ENCODE measurements at places on chromosomes 16 and 17.

DNA sequence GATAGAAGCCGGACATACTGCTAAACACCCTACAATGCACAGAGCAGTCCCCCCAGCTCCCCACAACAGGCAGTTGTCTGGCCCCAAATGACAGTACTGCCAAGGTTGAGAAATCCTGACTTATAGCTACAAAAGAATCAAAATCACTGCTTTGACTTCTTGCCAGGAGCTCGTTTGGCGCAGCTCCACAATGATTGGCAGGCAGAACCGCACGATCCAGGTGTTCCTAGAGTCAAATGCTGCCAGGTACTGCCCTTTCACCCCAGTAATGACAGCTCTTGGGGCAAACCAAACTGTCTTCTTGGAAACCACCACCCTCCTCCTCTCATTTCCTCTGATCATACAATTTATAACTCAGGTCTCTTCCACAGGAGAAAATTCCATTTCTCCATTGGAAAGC lies 2.2 kb upstream of the TMC5 start:
- DNase-seq, result no peak

GRCh38 chr16:77660311-77660710 lies 62.0 kb upstream of the NUDT7 start:
- peak; percentile 33 for DNase-seq

GRCh38 chr17:81930142-81931125 lies 2.9 kb upstream of the MAFG start:
- peak; percentile 51 for DNase-seq

- no peak for DNase-seq
Measured at GRCh38 chr17:48100160-48100559, 1.1 kb downstream of the CBX1 start.

GRCh38 chr16:59909262-59909661 lies 1175.1 kb upstream of the GOT2 start:
- DNase-seq, result no peak

- no peak for DNase-seq
Measured at GRCh38 chr17:61331886-61332285, 67.8 kb upstream of the TBX2 start.

GRCh38 chr16:20952139-20952920 lies 51.8 kb downstream of the LYRM1 start:
- DNase-seq, result no peak

GRCh38 chr17:30226878-30227277 lies 8.6 kb downstream of the SLC6A4 start:
- DNase-seq, result no peak

DNA sequence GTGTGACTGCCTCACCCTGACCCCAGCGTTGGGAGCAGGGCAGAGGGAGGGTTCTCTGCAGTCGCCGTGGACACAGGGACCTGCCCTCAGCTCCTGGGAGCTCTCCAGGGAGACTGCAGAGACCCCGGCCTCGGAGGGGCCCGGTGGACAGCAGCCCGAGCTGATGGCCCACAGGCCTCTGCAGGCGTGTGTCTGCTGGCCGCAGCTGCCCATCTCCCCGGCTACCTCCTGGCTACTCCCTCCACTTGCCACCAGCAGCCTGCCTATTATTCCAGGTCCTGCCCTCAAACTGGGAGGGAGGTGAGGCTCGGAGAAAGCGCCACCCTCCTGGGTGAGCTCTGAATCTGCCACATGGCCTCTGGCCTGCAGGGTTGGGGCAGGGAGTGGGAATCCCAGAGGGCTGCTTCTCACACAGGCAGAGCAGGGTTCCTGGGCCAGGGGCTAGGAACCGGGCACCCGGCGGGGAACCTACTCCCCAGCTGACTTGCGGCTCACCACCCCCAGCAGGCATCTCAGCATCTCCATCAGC lies 7.2 kb downstream of the SLC16A5 start:
- no peak for DNase-seq

DNA sequence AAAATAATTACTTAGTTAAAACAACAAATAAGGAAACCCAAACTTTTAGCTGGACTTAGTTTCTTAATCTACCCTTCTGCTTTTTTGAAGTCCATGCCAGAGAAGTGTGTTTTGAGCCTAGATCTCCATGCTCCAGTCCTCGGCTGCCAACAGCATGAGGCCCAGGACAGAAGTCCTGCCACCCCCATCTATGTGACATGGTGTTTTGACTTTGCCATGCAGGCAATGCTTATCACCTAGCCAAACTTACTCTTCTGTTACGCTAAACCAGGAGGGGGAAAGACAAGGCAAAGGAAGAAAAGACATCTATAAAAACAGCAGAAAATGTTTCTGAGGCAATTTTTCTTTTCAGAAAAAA lies 119.5 kb downstream of the PARN start:
- DNase-seq, result no peak

DNA sequence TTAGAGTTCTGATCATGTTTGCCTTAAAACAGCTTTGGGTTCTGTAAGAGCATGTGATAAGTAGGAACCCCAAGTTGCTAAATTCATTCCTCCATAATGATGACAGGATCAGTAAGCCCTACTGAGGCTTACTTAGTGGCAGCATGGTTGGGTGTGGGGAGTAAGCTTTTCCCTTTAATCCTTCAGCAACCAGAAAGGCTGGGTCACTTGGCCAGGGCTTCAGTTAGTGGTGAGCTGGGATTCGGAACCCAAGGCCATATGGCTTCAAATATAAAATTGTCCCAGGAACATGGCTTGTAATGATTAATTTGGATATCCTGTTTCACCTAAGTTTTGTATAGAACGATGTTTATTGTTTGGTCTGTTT lies 850 bp downstream of the GINS3 start:
- no peak for DNase-seq

GRCh38 chr16:59737274-59737673 lies 1003.2 kb upstream of the GOT2 start:
- DNase-seq, result no peak

DNA sequence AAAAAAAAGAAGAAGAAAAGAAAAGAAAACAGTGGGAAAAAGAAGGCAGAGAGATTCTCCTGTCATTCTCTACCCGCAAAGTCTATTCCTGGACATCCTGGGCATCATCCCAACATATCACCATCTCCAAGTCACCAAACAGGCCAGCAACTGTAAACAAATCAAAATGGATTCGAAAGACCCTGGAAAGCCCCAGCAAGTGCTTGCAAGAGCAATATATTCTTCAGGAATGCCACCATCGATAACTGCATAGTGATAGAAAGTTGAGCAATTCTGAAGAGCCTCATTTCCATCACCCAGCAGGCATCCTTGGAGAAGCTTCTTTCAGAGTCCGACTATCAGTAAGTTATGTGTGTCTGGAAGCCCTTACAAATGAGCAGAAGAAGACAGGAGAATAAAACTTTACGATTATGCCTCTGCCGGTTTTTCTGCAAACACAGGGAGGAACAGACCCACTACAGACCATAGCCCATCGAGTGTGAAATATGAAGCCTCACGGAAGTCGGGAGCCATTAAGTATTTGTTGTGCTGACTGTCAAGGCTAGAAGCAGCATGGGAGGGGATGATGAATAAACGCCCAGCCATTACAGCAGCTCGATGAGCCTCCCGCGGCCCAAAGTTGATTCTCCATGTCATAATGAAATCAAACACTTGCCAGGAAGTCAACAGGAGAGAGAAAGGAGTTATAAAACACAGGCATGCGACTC lies 64.5 kb upstream of the SEC14L1 start:
- DNase-seq, result no peak

DNA sequence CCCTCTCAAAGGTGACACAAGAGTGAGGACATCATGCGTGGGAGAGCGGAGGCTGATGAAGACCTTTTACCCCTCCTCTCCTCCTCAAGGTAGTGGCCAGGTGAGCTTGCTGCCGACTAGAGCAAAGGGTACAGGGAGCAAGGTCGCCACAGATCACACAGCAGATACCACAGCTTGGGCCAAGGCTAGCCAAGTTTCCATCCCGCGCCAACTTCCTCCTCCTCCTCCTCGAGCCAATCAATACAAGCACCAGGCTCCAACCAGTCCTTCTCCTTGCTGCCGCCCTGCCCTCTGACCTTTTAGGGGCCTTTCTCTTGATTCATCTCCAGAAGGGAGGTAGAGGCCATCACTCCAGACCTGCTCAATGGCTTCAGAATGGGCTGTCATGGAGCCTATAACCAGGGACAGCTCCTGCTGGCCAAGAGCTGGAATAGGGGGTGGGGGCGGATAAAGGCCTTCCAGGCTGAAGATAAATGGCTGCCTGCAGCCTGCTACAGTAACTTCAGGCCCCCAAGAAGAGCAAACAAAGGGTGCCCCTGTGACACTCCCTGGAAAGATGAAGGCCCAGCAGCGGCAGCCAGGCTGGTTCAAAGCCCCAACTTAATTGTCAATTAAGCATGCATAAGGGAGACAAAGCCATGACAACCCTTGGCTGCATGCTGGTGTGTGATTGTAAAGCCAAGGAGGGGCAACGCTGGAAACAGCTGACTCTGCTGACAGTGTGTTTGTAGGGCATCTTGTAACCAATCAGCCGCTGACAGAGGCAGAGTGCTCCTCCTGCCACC lies 17.8 kb downstream of the HNF1B start:
- DNase-seq, result no peak

DNA sequence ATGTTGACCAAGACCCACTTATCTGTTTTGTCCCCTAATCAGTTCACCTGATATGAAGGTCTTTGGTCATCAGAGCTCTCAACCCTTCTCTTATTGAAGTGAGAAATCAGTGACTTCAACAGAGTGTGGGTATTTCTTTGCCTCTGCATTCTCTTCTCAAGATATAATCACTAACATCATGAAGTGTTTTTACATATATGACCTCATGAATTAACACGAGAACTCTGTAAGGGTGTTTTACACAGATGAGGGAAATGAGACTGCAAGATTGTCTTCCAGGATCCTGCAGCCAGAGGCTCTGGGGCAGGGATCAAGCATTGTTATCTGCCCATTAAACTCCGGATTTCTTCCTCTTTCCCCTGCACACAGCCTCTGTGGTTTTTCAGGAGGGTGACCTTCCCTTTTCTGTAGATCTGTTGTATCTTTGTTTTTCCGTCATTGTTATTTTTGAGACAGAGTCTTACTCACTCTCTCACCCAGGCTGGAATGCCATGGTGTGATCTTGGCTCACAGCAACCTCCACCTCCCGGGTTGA lies 22.7 kb downstream of the LCMT1 start:
- DNase-seq, result no peak

DNA sequence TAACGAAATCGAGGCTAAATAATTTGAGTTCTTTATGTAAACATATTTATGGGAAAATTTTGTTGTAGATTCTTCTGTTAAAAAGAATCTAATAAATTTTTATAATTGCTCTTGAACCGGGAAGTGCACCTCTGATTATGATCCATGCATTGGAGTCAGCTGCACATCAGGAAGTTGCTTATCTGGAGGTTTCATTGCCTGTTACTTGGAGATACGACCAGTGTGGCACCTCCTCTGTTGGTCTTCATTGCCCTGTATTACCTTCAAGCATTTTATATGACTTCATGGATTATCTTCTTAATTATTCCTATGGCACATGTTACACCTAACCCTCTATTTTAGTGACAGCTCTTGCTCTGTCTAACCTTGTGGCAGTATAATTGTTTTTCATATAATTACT lies 312.6 kb upstream of the TBX2 start:
- DNase-seq, result no peak

DNA sequence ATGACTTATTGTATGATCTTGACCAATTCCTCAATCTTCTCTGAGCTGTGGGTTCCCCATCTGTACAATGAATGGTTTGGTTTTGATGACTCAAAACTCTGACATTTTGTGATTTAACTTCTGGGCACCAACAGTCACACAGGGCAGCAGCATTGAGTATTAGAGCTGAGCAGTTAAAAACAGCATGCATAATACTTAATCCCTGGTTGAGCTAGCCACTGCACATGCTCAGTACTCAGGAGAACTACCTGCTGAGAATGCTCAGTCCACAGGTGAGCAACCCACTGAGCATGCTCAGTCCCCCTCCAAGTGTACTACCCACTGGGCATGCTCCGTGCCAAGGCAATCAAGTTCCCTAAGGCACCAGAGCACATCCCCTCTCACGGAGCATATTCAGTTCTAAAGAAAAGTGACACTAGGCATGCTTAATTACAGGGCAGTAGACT lies 68.7 kb downstream of the AIPL1 start:
- no peak for DNase-seq

GRCh38 chr17:2363851-2364762 lies 26.8 kb downstream of the SGSM2 start:
- DNase-seq, result no peak

DNA sequence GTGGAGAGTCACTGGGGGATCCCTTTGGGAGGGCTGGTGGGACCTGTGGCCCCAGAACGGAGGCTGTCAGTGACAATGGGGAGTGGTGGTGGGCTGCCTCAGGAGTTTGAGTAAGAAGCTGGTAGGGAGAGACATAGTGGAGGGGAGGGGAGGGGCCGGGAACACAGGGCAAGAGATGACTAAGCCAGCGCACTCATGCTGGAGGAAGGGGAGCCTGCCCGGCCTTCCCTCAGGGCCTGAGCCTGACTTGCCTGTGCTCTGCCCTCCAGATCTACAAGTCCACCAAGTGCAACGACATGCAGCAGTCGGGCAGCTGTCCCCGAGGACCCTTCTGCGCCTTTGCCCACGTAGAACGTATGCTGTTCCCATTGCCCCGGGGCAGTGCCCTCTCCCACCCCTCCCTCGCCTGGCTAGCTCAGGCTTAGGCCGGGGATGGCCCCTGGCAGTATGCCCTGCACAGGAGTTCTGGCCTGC lies 29.3 kb downstream of the UNC13D start:
- DNase-seq, result no peak

GRCh38 chr17:57708410-57708809 lies 36.7 kb downstream of the CCDC182 start:
- no peak for DNase-seq

DNA sequence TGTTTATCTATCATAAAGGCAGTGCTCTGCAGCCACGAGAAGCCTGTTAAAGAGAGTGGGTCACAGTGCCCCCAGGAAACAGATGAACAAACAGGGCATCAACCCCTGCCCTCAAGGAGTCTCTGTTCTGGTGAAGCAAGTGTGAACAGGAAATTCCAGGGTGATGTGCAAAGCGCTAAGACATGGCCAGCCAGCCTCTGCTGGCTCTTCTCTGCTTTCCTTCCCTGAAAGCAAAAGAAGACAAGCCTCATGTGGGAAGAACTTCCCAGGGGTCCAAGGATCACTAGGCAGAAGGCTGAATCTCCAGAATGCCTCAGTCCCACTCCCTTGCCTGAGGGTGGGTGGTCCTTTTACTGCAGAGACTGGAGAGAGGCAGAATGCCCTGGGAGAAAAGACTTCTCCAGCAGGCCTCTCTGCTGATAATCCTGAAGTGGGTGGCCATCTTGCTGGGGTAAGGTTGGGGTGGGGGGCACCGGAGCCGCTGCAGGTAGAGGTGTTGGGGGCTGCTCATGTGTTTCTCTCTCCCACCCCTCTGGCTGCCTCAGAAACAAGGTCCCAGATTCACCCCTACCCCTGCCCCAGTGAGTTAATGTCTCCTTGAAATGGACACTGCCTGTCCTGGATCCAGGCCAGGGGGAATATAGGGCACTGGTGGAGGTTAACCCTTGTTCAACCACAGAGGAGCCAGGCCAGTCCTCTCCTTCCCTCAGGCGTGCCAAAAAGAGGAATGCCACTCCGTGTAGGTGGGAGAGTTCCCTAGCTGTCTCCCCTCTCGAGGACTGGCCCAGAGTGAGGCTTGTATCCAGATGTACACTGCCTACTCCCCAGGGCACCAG lies 2.4 kb downstream of the ANKRD13B start:
- DNase-seq, result no peak

- DNase-seq, result no peak
Measured at GRCh38 chr17:35713069-35713728, 18.2 kb upstream of the RASL10B start.
